ENCODE measurements at places on chromosomes 16 and 17.

GRCh38 chr17:22718689-22719088, 1026.4 kb downstream of the KCNJ18 start:
- DNase-seq: no peak

- DNase-seq: no peak
Measured at GRCh38 chr16:13245713-13246377, 344.4 kb downstream of the SHISA9 start.

DNA sequence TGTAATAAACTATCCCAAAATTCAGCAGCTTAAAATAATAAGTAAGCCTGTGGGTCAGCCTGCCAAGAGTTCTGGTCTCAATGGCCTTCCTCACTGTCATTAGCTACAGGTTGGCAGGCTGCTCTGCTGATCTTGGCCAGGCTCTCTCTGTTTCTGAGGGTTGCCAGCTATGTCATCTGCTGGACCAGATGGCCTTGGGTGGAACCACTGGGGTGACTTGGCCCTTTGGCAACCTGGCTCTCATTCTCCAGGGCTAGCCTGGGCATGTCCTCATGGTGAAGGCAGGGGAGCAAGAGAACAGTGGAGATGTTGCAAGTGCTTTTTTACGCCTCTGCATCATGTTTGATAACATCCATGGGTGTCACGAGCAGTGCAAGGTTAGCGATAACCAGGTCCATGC, 13.9 kb downstream of the ITGAM start:
- DNase-seq: no peak

DNA sequence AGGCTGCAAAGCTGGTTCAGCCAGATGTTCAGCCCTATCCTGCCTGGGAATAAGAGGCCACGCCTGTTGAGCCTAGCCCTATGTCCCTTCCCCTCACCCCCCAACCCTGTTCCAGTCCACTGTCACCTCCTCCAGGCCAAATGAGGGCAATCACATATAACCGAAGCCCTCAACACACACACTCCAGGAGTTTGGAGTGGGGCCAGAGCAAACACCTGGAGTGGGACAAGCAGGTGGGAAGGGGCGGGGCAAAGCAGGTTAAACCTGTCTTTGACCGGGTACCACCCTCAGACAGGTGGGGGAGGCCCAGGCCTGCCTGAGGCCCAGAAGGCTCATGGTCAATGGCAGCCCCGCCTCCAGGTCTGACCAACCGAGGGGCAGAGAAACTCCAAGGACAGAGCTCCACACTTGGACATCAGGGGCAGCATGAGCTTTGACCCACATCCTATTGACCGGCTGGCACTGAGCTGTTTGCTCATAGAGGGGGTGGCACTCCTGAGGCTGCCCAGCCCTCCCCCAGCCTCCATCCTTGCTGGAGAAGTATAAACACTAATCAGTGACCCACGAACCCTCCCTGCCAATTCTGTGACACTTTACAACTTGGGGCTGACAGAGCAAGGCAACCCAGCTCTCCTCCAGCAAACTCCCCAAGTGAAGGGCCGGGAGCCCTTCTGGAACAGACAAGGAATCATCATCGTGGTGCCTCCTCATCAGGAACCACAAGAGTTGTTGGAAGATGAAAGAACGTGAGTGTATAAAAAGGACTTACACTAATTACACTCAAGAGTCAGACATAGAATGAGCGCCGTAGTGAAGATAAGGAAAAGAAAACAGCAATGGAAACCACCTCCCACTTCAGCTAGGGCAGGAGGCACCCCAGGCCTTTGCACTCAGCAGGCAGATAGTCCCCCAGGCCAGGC, 1.5 kb downstream of the ESRP2 start:
- DNase-seq: no peak

DNA sequence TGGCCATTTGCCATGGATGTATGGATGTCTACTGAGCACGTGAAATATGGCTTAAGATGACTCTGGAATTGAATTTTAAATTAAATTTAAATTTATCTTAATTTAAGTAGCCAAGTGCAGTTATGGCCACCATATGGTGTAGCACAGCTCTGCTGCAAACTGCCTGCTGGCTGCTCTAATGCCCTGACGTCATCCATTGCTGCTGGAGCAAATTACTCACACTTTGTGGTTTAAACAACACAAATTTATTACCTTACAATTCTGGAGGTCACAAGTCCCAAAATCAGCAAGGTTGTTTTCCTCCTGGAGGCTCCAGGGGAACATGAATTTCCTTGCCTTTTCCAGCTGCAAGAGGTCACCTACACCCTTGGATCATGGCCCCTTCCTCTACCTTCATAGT, 679.3 kb upstream of the EEF2KMT start:
- DNase-seq: no peak
